ENCODE measurements at places on chromosomes 7 and 10.

DNA sequence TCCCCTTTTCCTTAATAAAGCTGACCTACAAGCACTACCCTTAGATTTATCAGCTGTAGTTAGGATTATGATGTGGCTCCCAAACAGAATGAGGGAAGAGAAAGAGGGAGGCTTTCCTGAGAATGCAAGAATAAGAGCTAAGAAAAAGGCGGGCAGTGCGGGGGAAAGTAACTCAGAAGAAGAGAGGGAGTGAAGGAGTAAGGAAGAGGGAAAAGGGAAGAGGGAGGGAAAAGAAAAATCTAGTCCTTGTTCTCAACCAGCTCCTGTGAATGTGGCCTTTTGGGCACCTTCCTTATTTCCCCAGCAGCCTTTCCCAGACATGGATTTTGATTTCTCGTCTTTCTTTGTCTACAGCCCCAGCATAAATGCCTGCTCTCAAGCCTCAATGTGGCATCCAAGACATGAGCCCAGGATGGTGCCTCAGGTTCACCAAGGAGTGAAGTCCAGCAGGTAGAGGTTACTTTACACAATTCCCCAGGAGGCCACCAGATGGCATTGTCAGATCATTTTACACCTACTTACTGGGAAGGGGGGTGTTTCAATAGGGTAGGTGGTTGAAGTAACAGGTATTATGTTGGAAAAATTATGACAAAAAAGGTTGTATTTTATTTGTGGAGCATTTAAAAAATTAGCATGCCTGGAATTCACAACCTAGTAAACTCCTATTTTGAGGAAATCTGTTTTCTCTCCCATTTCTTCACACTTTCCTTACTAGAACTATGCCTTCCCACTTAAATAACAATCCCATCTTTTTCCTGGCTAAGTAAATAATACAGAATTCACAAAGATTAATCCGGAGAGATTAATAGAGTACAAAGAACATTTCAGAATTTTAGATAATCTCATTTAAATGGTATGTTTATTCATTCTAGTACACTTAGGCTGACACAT is 106.5 kb downstream of the HTR7 start:
- DNase-seq, result no peak

GRCh38 chr10:126407831-126408230 is 19.6 kb upstream of the ADAM12 start:
- DNase-seq, result no peak

DNA sequence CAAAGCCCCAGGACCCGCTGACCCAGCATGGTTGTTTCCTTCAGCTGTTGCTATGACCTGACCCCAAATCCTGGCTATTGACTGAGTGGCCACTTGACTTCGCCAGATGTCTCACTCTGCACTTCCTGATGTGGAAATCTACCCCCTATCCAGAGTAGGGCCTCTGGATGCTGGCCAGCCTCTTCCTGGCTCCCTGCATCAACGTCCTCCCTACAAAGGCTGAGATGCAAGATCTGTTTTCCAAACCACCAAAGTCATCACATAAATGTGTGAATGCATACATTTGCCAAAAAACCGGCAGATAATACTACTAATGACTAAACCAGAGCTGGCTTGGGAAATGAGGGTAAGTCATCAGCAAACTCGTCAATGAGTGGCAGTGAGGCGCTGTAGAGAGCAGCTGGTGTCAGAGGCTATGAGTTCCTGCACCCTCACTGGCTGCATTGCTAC is 70.4 kb downstream of the PYROXD2 start:
- no peak for DNase-seq

- DNase-seq, result no peak
Measured at GRCh38 chr7:2488272-2488645, 12.1 kb upstream of the GRIFIN start.

DNA sequence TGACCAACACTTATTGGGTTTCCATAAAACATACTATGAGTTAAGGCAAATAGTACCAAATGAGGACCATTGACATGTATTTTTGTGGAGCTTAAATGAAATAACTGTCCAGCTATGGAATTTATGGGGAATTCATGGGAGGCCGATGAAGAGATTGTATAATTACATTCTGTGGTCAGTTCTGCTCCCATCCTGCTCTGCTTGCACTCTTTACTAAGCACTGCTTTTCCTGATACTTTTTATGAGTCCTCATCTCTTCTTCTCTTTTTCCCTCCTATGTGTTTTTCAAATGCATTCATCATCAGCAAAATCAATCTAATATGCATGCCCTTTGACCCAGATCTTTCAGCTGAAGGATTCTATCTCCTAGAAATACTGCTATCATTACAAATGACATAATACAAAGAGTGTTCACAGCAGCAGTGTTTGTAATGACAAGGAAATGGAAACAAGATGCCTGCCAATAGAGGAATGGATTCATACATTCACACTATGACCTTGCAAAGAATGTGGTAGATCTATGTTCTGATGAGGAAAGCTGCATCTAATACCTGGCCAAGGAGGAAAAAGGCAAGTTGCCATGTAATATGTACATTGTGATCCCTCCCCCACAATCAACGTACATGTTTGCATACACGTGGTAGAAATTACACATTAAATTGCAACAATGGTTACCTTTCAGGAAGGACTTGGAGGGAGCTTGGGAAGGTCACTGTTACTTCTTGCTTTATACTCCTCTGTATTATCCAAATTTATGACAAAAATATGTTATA is 73.9 kb downstream of the PCGF5 start:
- DNase-seq, result no peak

DNA sequence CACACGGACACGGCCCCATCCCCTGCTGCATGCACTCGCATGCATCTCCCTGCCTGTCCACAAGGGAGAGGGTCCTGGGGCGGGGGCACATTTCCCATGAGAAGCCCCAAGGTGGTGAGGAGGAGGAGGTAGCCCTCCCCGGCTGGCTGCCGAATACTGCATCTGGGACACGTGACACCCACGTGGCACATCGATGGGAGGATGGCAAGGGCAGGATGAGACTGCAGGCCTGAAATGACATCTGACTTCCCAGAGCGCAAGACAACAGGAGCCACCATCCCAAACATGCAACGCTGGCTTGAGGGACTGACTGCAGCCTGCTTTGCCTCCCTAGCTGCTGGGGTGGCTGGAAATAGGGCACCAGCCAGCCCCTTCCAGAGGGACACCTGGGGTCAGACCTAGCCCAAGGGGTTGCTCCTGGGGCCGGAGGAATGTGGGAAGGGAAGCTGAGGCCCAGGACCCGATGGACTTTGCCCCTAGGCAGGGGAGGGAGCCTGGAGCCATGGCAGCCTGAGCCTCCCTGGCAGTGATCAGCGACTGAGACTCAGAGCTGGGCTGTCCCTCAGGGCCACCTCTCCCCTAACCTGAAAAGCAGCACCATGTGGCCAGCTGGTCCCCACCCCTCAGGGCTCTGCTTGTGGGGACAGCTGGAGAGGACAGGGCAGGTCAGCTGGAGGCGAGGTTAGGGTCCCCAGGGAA is 16.1 kb downstream of the BUD23 start:
- no peak for DNase-seq
